Cerebellar cortex (tissue), 1 donor: ENCODE measurements at places on chromosomes 2 and 18.

DNA sequence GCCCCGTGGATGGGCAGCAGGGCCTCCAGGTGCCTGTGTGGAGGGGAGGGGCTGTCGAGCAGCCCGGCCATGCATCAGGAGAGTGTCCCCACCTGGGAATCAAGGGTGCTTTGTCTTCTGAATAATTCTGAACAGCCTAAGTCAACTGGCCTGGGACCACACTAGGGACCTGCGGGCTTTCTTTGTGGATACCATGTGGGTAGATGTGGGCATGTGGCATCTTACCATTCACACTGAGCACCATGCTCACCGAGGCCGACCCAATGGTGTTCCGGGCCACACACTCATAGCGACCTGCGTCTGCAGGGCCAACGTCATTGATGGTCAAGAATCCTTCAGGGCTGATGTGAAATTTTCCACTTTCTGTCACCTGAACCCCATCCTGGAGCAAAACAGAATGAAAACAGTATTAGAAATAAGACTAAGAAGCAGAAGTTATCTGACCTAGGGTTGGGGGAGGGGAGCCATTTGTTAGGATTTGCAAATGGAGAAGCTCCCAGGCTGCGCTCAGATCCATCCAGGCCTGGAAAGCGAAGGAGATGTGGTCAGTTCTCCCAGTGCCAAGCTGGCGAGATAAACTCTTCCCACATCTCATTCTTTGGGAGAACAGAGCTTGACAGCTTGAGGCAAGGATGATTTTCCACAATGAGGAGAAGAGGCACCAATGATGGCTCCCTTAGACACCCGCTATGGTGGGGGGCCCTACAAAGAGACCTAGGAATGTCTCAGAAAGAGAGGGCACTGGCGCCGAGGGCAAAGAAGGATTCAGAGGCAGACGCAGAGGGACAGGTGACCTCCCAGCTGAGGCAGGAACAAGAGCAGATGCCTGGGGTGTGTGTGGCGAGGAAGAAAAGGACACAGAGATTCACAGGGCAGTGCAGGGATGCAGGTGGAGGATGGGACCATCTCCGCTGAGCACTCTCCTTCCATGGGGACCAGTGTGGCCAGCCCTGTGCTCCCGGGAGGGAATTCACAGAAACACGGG lies 83.4 kb downstream of the PXDN start:
- no peak for DNase-seq

DNA sequence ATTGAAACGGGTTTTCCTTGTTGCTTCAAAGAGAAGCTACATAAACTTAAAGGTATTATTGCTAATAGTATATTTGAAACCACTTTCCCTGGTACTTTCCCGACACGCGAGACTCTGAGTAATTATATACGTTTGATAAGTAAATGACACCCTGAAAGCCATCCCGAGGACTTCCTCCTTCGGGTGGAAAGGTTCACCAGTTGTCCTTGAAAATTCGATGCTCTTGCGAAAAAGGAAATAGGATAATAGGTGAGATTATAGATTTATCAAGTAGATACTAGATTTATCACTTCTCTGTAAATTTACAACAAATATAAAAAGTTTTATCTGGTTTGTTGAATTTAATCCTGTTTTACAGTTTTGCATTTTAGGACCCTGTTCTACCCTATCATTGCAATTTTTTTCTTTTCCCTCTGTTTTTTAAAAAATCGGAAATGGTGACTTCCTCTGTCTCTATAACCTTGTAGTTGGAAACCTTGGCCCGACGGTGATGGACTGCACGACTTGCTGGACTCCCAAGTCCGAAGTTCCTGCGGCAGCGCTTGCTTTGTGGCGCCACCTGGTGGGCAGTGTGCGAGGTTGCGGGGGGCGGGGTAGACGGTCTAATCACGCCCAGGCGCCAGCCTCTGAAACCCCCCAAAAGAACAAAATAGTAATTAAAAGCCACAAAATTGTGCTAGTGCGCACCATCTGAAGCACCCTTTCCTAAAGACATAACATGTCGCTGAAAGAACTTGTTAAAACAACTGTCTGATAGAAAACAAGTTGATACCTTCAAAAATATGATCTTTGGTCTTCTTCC lies 972 bp upstream of the DLX2 start:
- DNase-seq, result peak; percentile 88

DNA sequence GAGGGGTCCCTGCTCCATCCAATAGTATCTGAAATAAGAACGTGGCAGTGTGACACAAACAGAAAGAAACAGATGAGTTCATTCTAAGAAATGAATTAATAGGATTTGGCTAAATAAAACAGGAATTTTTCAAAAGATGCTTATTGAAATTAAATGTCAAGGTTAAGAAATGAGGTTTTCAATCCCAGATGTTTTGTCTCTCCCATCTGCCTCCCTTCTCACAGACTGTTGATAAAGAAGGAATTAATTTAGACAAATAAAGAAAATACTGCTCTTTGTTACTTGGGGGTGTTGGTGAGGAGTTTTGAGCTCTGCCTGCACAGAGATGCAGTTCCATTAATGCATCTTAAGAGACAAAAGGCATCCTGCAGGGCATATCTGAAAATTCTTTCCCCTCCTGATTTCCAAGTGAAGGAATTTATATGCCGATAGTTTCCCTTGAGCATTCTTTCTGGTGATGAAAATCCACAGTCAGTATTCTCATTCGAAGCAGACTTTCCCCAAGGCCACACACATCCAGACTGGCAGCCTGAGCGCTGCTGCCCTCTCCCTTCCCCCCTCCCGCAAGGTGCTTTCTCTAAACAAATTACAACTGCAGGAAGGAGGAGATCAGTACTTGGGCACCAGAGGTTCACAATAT lies 385.4 kb upstream of the RND3 start:
- no peak for DNase-seq

- no peak for DNase-seq
Measured at GRCh38 chr2:142734231-142734630, 143.2 kb upstream of the KYNU start.

DNA sequence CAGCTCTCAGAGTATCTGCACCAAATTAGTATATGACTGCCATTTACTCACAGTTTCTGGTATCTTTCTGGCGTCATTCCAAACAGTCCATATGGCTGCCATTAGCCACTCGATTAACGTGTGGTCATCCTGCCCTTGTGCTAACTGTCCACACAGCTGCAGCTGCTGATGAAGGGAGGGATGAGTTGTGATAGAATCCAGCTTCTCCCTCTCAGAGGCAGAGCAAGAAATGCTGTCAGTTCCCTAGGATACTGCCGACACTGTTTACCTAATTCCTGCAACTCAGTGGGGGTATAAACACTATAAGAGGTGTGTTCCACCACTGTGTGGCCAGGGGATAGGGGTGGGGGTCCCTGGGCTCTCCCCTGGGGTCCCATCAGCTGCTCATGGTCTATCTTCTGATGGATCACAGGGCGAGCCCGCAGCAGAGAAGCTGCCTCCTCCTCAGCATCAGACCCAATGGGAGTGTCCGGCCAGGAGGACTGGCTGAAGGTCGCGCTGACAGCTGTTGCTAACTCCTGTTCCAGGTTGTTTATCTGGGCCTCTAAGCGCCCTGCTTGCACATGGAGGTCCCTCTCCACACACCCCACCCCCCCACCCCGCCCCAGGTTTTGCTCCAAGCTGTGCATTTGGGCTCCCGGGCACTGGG lies 17.3 kb upstream of the KLHL23 start:
- DNase-seq, result no peak

GRCh38 chr2:111185361-111186022 lies 64.8 kb downstream of the BCL2L11 start:
- DNase-seq, result no peak

DNA sequence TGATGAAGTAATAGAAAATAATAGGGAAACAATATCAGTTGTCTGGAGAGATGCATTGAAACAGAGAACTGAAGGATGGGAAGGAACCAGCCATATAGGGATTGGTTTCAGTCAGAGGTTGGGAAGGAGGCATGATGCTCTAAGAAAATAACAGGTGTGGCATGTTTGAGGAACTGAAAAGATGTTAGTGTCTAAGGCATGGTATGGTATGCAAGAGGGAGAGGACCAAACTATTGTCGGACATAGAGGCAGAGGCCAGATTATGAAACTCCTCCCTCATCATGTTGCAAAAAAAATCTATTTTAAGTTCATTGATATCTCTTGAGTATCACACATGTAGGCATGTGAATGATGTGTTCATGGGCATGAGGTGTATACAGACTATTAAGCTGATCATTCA lies 48.9 kb upstream of the EMILIN2 start:
- DNase-seq, result no peak

DNA sequence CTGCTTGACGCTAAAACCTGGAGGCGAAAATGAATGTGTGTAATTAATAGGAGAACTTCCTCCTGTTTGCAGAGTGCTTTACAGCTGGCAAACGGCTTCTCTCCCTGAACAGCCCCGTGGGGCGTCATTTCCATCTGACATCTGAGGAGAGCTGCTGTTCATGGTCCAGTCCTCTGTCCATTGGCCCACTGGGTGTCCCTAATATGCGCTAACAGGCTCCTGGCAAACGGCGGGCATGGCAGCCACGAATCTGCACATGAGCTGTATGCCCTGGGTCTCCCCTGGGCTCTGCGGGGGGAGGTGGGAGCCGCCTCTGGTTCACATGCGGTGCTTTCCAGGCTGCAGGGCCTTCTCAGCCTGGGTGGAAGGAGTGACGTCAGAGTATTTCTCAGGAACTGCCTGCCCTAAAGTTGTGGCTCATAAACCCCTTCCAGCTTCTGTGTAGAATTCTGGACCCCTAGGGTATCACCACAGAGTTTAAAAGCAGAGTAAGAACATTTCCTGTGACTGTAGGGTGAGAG lies 73.2 kb downstream of the LRRFIP1 start:
- DNase-seq, result no peak

GRCh38 chr2:237191714-237192081 lies 106.0 kb downstream of the COPS8 start:
- DNase-seq, result no peak

DNA sequence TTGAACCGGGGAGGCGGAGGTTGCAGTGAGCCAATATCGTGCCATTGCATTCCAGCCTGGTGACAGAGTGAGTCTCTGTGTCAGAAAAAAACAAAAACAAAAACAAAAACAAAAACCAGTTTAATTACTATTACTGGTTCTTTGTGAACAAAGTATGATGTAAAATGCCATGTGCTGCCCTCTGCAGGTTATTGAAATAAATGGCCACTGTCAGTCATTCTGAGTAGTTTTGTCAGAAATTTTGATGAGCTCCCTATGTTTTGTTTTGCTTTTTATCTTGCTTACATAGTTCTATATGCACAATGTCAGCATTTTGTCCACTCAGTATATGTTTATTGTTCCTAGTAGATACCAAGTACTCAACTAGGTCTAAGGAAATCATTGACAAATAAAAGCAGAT lies 423.6 kb upstream of the CHST9 start:
- DNase-seq, result no peak

GRCh38 chr2:241891315-241891987 lies 21.9 kb downstream of the RTP5 start:
- DNase-seq, result no peak

DNA sequence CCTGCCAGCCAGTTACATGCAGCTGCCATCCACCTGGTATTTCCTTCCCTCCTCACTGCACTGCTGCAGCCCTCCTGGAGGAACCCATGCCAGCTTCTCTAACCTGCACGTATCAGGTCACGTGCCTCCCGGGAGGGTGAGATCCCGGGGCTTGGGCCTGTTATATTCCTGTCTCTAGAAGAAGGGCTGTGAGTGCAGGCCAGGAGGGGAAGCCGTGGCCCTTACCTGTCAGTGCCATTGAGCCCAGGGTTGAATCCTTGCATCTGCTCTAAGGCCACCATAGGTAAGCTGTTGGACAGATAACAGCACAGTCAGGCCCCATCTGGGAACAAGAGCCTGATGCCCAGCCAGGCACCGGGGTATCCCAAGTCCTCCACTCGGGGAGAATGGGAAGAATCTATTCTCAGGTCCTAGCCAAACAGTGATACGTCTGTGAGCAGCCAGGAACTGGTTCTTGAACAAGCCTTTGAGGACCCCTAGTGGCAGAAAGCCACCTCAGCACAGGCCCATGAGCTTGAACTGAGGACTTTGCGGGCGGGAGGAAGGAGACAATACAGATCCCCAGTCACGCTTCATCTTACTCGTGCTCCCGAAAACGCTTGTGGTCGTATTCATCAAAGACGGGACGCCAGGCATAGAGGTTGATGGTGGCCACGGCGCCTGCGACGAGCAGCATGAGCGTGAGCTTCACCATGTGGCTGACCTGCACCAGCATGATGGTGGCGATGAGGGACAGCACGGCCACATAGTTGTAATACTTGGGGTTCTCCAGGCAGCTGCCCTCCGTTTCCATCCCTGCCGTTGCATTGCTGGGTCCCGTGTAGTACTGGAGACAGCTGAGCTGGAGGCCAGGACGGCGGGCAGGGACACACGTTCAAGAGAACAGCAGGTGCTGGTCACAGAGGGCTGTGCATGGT lies 34.4 kb downstream of the CENPO start:
- DNase-seq, result peak; percentile 96

- DNase-seq, result no peak
Measured at GRCh38 chr2:70443726-70444125, 109.9 kb downstream of the TGFA start.

DNA sequence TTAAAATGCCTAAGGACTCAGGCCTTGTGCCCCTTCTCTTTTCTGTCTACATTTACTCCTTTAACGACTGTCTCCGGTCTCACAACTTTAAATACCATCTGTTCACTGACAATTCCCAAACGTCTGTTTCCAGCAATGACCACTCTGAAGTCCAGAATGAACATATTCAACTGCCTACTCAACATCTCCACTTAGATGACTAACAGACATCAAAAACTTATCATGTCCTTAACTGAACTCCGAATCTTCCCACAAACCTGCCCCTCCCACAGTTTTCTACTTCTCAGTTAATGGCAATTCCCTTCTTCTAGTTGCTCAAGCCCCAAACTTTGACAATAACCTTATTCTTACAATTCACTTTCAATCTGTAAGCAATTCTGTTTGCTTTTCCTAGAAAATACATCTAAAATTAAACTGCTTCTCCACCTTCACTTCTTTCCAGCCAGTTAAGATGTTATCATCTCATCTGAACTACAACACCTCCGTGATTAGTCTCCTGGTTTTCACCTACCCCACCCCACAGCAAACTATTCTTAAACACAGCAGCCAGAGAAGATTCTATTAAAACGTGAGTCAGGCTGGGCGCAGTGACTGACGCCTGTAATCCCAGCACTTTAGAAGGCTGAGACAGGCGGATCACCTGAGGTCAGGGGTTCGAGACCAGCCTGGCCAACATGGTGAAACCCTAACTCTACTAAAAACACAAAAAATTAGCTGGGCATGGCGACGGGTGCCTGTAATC lies 2.8 kb downstream of the C1D start:
- DNase-seq, result no peak

- no peak for DNase-seq
Measured at GRCh38 chr2:113098041-113098440, 29.4 kb upstream of the IL1RN start.

DNA sequence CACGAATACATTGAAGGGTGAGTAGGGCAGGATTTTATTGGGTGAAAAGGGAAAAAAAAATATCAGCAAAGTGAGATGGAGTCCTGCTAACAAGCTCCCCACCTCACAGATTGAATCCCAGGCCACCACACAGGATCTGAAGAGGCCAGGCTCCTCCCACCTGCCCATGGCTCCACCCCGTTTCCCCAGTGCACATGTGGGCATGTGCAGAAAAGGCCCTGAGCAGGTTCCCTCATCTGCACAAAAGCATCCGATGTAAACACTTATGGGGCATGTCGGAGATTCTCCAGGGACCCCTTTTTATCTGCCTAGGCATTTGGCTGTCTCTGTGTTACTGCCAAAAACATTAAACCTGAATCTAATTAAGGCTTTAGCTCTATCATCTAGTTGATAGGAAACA lies 35.2 kb downstream of the SKA1 start:
- no peak for DNase-seq

GRCh38 chr18:37964885-37965571 lies 399.4 kb upstream of the CELF4 start:
- no peak for DNase-seq
